Colonic mucosa (tissue), 4 donors: ENCODE measurements at places on chromosomes 3 and 15. TPM values are rescaled to one million over a fixed set of nuclear protein-coding genes. Genes with fewer than 3 reads are reported as not detected.
A peak's percentile ranks its signal among the peaks of the same experiment; 100 is the strongest.

DNA sequence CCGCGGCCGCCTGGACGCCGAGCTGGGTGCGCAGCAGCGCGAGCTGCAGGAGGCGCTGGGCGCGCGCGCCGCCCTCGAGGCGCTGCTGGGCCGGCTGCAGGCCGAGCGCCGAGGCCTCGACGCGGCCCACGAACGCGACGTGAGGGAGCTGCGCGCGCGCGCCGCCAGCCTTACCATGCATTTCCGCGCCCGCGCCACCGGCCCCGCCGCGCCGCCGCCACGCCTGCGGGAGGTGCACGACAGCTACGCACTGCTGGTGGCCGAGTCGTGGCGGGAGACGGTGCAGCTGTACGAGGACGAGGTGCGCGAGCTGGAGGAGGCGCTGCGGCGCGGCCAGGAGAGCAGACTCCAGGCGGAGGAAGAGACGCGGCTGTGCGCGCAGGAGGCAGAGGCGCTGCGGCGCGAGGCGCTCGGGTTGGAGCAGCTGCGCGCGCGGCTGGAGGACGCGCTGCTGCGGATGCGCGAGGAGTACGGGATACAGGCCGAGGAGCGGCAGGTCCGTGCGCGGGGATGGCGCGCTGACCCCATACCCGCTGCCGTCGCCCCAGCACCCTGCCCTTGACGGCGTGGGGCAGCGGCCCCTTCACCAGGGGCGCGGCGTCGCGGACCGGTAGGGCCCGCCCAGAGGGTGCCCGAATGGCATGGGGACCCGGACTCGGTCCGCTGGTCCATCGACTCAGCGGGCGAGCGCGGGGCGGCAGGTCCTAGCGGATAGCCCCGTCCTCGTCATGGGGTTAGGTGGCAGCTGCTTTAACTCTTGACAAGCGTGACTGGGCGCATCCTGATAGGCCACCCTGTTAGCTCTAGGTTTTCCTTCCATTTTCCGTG, 848 bp downstream of the SYNM start:
- no peaks in the 10 kb centered on the region for H3K4me1 ChIP-seq
- H3K27me3 ChIP-seq, result peaks cover 10% of the 10 kb centered on the region
- H3K36me3 ChIP-seq, result no peaks in the 10 kb centered on the region
- DNase-seq, result peak; percentile 39
- H3K27ac ChIP-seq, result peak overlapping the region; percentile 51
- peak overlapping the region; percentile 62 for H3K4me3 ChIP-seq

DNA sequence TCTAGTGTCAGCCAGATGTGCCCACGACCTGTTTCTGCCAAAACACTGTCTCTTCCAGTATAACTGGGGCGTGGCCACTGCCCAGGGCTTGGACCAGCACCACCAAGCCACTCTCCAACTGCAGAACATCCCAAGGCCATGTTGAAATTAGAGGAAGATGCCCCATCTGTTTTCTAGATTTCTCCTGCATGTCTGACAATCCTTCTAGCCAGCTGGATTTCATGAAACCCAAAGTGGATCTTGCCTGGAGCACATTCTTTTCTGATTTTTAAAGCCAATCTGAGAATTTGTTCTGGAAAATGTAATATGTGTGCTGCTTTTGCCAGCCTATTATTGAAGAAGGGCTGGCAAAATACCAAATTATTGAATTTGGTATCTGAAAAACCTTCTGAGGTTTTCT, 182.5 kb downstream of the SLCO3A1 start:
- no peaks in the 10 kb centered on the region for H3K27me3 ChIP-seq
- H3K36me3 ChIP-seq, result no peaks in the 10 kb centered on the region
- no peak overlapping the region for H3K27ac ChIP-seq
- no peak overlapping the region for H3K4me3 ChIP-seq
- no peaks in the 10 kb centered on the region for H3K4me1 ChIP-seq

DNA sequence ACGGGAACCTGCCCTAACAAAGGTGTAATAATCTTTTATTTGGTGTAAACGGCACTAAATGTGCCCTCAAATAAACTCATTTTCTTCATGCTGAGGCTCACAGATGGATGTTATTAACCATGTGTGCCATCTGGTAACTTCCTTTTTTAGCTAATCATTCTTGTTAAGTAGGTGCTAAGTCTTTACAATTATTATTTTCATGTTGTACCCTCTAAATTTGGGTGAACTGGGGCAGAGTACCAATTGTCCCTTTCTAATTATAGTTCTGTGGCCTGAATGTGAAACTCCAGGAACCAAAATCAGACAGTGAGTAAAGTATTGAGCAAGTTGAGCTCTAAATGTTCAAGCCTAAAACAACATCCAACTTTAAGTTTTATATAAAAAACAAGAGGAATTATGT, 220.7 kb upstream of the CADM2 start:
- H3K4me1 ChIP-seq, result no peaks in the 10 kb centered on the region
- no peaks in the 10 kb centered on the region for H3K27me3 ChIP-seq
- H3K27ac ChIP-seq, result no peak overlapping the region

- no peak overlapping the region for H3K27ac ChIP-seq
- H3K4me3 ChIP-seq, result no peak overlapping the region
- H3K4me1 ChIP-seq, result no peaks in the 10 kb centered on the region
- H3K27me3 ChIP-seq, result no peaks in the 10 kb centered on the region
- DNase-seq, result no peak
These were observed 326.4 kb downstream of the SV2B start for GRCh38 chr15:91426412-91426811.

Gene CPEB1
- 1.4 TPM for total RNA-seq

Gene MORC1
- not detected for total RNA-seq

Gene PLA2G4E
- 0.67 TPM for total RNA-seq
